ENCODE measurements at places on chromosomes 6 and 20.

DNA sequence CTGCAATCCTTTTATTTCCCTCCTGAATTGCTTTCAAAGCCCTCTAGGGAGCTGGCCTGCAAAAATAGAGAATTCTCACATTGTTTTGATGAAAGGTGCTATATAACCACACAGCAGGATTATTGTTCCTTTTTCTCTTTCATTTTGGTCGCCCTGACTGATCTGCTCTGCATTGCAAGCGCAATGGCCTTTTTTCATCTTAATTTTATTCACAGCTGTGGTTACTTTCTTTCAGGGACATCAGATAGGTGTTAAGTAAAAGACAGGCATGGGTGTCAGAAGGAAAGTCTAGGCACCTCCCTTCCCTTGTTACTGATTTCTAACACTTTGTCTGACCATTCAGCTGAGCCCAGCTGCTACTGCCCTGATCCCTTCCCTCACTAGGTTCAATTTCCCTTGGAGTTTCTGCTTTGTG, 850.5 kb upstream of the MAP3K7 start:
- no peak for DNase-seq

- DNase-seq, result no peak
Measured at GRCh38 chr20:13042458-13042794, 33.7 kb downstream of the SPTLC3 start.

- DNase-seq, result peak; percentile 83
Measured at GRCh38 chr6:31897612-31898382, at the start of gene EHMT2. TSS of gene EHMT2 (minus strand) at chr6:31897698. CDS start at chr6:31897677, 21 bp downstream.

DNA sequence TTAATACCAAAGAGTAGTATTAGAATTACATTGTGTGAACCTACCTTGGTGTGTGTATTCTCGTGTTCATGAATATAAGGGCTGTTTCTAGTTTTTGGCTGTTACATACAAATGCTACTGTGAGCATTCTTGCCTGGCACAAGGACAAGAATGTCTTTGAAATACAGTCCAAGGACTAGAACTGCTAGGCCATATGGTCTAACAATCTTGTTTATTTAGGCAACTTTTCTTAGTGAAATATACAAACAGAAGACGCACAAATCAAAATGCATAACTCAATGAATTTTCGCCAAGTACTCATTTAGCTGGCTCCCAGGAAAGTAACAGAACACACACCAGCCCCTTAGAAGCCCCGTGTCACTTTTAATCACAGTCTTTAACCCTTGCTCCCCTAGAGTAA, 28.5 kb downstream of the KDM1B start:
- DNase-seq, result no peak

GRCh38 chr6:4901386-4902061, 102.3 kb downstream of the RPP40 start:
- DNase-seq, result no peak

- DNase-seq, result no peak
Measured at GRCh38 chr6:161057103-161058091, 65.8 kb downstream of the MAP3K4 start.

DNA sequence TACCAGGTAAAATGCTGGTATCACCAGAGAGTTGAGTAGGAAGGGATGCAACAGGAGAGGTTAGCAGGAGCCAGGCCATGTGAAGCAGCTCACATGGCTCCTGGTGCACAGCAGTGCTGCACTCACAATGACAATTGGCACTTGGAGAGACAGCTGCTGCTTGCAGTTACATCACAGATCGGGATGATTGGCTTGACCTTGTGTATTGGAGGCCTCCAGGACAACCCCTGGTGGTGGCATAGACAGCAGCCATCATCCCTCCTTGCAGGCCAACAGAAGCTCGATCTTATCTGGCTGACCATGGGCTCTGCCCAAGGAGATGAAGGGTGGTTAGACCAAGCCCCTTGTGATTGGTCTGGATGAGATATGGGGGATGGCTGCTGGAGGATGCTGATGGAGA, 73.0 kb downstream of the EYA2 start:
- no peak for DNase-seq

- DNase-seq, result no peak
Measured at GRCh38 chr6:13275435-13275989, 52.8 kb downstream of the TBC1D7 start.

DNA sequence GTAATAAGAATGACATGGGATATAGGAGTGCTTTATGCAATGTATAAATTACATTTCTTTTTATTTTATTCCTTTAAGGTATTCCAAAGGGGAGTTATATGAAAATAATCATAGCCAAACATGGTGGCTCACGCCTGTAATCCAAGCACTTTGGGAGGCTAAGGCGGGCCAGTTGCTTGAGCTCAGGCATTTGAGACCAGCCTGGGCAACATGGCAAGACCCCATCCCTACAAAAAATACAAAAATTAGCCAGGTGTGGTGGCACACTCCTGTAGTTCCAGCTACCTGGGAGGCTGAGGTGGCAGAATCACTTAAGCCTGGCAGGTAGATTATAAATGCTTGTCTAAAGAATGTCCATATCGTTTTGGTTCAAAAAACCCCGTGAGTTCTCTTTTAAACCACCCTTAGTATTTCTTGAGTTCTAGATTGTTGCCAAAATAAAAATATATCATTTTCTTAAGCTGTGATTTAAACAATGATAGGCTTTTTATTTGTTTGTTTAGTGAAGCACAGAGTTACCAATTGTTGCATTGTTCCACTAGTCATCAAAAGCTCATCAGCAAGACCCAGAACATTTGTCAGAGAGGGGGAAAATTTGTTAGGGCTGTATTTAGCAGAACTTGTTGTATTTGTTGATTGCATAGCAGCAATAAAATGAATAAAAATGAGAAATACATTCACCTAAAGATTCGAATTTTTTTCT, 146.2 kb downstream of the KHDC1L start:
- no peak for DNase-seq

DNA sequence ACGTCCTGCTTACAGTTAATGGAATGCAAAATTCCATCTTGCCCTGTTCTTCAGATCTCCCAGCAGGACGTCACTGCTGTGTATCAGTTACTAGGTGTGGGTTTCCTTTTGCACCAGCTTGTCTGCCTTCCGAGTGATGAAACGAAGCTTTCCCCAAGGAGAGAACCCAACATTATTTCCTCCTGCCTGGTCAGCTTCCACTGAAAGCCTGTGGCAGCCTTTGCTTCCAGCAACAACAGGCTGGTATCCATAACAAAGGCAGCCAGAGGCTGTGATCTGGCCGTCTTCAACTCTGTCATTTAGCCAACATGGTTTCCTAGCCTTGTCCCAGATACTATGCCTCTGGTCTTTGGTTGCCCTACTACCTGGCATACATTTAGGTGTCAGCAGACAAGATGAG, 78.9 kb upstream of the HEY2 start:
- no peak for DNase-seq

DNA sequence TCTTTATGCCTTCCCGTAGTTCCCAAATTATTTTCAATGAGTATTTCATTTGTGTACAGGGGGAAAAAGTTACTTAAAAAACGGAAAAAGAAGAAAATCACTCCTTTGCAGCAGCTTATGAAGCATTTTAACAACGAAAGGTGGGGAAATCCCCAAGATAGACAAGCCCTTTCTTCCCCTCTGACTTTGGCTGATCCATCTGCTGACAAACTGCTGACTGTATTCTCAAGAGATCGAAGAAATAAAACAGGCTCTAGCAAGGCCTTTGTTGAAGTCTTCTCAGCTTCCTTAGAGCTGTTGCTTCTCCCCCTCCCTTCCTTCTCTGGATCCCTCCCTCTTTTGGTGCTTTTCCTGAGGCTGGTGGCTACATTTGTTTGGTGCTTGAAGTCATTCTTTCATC, 325.2 kb downstream of the NRN1 start:
- DNase-seq, result no peak

DNA sequence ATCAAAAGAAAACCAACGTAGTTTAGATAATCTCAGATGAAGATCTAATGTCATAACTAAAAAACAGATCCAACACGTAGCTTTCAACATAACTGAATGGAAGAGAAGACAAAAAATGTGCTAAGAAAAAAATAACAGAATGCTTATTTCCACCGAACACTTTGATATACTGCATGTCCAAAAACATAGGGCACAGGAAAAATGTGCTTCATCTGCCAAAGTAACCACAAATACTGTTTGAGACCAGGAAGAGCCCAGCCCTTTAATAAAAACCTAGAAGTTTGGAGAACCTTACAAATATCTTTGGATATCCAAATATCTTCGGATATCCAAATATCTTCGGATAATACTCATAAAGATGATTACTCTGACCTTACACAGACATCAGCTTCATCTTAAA, 19.8 kb downstream of the LAMA4 start:
- no peak for DNase-seq

All from central memory CD4-positive, alpha-beta T cell (primary cell).